ENCODE measurements at places on chromosomes 6 and 20.

DNA sequence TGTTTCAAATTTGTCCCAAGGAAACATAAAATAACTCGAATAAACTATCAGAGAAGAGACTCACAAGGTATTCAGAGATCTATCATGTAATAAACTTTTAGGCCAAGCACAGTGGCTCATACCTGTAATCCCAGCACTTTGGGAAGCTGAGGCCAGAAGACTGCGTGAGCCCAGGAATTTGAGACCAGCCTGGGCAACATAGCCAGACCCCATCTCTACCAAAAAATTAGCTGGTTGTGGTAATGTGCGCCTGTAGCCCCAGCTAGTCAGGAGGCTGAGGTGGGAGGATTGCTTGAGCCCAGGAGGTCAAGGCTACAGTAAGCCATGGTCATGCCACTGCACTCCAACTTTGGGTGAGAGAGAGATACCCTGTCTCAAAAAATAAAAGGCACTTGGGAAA lies 79.2 kb upstream of the GCM1 start:
- DNase-seq = no peak

GRCh38 chr6:122381494-122382265 lies 17.8 kb upstream of the HSF2 start:
- peak; percentile 23 for DNase-seq

GRCh38 chr6:154548130-154548830 lies 37.8 kb upstream of the CNKSR3 start:
- DNase-seq = peak; percentile 30

DNA sequence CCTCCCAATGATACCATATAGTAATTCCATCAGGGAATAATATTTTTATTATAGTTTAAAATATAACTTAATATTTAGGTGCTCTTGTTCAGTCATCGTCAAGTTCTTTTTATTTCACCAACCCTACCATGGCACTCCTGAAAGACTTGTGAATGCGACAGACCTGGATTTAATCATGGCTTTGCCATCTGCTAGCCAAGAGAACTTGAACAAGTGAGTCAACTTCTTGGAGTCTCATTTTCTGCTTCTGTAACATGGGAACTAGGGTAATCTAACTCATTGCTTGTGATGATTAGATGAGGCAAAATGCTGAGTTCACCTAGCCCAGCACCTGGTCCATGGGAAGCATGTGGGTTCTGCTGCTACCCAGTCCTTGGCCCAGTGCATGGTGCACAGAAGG lies 62.9 kb downstream of the ESR1 start:
- DNase-seq = no peak

- no peak for DNase-seq
These were observed 112.0 kb downstream of the TRDN start for GRCh38 chr6:123524781-123525180.

All from breast epithelium (tissue), 4 donors.